ENCODE measurements at places on chromosomes 5 and 9.

DNA sequence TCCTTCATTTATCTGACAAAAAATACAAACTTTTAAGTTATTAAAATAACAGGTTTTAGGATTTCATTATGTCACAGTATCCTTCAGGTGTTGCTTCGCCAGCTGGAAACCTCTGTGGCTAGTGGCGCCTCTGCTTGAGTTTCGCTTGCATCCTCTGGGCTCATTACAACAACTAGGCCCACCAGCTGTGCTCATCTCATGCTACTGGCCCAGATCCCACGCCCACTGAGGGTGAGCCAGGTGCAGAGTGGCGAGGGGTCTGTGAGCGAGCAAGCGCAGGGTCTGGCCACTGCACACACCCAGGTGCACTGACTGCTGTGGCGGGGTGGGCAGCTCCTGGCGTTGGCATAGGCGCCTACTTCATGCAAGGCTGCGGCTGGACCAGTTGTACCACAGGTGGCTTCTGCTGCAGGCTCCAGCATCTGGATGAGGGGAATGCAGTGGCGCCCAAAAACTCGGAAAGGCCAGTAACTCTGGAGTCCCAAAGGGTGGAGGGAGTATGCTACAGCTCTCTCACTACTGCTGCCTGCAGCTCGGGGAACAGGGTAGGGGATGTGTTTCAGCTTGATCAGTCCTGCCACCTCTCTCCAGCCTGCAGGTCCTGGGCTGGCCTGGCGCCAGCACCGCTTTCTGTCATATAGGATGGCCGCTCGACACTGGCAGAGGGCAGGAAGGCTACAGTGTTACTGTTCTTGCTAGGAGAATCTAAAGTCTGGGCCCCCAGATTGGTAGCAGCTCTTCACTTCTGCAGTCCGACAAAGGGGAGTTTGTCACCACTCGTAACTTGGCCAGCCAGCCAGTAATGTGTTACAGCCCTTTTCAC is 452.1 kb downstream of the TUSC1 start:
- no peak for DNase-seq

GRCh38 chr9:134373953-134374300 is 47.7 kb downstream of the RXRA start:
- no peak for DNase-seq

DNA sequence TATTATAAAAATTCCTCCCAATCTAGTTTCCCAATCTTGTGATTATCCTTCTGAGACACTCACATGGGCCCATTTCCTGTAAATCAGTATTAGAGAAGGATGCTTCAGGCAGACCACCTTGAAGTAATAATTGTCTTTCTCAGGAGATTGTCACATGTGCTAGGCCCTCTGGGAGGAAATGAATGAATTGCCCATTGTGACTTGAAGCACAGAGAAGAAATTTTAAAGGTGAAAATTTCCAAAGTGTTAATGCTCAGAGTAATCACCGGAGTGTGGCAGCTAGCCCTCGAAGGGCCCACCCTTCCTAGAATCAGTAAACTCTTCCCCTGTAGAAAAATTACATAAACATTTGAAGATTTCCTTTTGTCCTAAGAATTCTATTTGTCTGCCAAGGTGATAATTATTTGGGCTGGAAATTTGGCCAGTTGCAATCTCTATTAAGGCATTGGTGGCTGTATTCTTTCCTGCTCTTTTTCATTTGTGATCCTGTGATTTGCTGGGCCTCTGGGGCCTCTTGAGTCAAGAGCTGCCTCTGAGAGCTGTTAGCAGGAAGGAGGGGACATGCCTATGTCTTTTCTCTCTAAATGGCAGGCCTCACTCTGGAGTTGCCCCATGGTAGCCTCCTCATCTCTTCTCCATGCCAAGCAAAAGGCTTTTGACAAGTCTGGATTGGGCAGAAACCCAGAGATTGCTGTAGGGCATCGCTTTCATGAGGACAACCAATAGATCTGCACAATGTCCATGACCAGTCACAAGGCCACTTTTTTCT is 371.5 kb upstream of the ACTBL2 start:
- no peak for DNase-seq

DNA sequence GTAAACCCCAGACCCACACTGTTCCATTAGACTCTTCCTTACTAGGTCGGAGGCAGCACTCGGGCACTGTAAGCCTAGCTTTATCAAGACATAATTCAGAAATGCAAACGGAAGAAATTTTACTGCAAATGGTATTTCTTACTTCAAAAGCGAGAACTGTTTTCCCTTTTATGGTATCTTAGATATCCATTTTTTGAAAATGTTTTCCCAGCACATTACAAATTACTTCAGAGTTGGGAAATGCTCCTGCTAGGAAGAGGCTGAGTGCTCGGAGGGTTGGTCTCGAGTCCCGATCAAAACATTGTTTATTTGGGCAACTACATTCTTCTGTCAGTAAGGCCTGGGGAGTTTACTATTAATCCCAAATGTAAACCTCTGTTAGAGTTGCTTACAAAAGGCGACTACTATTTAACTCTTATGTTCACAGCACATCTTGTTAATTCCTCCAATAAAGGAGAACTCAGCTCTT is 332.9 kb downstream of the CWC27 start:
- no peak for DNase-seq

GRCh38 chr5:12522116-12522515 is 617.9 kb upstream of the CTNND2 start:
- no peak for DNase-seq

All from NCI-H774 (cell line).